ENCODE measurements at places on chromosomes 11 and 22.

DNA sequence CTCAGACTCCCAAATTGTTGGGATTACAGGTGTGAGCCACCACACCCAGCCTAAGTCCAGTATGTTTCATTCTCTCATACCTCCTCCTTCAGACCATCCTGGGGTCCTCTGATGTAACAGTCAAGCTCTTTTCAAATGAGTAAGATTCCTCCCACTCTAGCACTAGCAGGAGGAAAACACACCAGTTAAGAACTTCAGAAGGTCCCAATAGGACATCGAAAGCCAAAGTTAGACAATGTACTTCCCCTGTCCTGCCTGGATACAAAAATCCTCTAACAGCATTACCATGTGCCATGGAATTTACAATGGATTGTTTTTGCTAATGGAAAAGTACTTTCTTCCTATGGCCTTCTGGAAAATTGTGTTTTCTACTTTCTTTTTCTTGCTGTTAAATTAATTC is 67.1 kb downstream of the CCDC34 start:
- H3K27ac ChIP-seq = no peak overlapping the region
- H3K27me3 ChIP-seq = no peaks in the 10 kb centered on the region
- DNase-seq = no peak
- H3K4me1 ChIP-seq = no peaks in the 10 kb centered on the region

DNA sequence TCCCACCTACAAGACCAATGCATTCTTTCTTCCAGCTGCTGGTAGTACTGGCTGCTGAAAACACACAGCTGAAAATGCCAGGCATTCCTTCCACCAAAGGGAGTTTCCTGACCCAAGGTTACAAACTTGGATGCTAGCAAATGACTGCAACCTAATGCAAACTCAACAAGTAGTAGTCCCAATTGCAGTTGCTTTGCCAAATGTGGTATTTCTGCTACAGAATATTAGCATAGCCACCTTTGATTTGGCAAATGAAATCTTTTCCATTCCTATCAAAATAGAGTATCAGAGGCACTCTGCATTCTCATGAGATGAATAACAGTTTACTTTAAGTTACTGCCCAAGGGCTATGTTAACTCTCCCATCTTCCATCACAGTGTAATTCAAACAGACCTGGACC is 172.0 kb upstream of the ARHGAP42 start:
- no peaks in the 10 kb centered on the region for H3K27me3 ChIP-seq
- DNase-seq = peak; percentile 43

DNA sequence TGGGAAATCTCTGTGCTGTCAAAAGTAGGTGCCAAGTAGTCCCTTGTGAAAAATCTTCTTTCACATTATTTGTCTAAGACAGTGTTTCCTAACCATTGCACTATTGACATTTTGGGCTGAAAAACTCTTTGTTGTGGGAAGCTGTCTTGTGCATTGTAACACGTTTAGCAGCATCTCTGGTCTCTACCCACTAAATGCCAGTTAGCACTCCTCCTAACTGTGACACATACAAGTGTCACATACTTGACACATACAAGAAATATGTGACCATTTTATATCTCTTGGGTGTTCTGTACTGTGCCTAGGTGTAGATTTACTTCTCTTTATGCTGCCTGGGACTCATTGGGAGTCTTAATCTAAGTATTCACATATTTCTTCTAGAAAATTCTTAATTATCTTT is 57.8 kb downstream of the NXPE1 start:
- no peak for DNase-seq
- no peaks in the 10 kb centered on the region for H3K27me3 ChIP-seq
- H3K27ac ChIP-seq = no peak overlapping the region
- H3K4me3 ChIP-seq = no peak overlapping the region
- no peaks in the 10 kb centered on the region for H3K4me1 ChIP-seq

- DNase-seq = no peak
- no peak overlapping the region for H3K27ac ChIP-seq
- peak overlapping the region; percentile 81 for H3K4me3 ChIP-seq
- H3K4me1 ChIP-seq = no peaks in the 10 kb centered on the region
- H3K36me3 ChIP-seq = peaks cover 15% of the 10 kb centered on the region
Measured at GRCh38 chr11:66070604-66071380, 720 bp downstream of the PACS1 start.

- H3K4me1 ChIP-seq = no peaks in the 10 kb centered on the region
- H3K4me3 ChIP-seq = peak overlapping the region; percentile 99
- no peaks in the 10 kb centered on the region for H3K27me3 ChIP-seq
- H3K36me3 ChIP-seq = no peaks in the 10 kb centered on the region
- H3K27ac ChIP-seq = no peak overlapping the region
Measured at GRCh38 chr11:1308743-1309497, 512 bp downstream of the TOLLIP start.

DNA sequence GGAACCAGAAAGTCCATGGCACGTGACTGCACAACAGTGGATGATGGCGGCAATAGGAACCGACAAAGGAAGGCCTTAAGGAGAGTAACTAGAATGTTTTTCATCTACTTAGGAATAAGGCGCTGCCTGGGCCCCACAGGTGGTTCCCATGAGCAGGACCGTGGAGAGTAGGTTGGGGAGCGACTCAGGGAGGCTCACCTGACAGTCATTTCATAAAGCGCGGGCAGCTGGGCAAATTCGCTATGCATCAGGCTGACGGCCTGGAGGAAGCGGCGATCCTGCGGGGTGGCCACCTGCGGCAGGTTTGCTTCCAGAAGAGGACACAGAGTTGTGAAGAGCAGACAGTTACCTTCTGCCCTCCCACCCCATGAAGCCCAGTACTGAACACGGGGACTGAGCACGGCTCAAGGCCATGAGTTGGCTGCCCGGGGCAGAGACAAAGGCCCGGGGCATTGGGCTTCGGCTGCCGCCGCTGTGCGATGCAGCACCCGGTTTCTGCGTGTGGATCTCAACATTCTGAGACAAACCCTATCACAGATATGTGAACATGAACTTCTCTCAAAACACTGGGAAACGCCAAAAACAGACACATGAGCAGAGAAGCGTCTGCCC is 25.8 kb downstream of the HPS4 start:
- H3K27ac ChIP-seq = no peak overlapping the region
- H3K27me3 ChIP-seq = no peaks in the 10 kb centered on the region
- no peak for DNase-seq
- no peak overlapping the region for H3K4me3 ChIP-seq
- H3K36me3 ChIP-seq = peaks cover 15% of the 10 kb centered on the region
- H3K4me1 ChIP-seq = no peaks in the 10 kb centered on the region

DNA sequence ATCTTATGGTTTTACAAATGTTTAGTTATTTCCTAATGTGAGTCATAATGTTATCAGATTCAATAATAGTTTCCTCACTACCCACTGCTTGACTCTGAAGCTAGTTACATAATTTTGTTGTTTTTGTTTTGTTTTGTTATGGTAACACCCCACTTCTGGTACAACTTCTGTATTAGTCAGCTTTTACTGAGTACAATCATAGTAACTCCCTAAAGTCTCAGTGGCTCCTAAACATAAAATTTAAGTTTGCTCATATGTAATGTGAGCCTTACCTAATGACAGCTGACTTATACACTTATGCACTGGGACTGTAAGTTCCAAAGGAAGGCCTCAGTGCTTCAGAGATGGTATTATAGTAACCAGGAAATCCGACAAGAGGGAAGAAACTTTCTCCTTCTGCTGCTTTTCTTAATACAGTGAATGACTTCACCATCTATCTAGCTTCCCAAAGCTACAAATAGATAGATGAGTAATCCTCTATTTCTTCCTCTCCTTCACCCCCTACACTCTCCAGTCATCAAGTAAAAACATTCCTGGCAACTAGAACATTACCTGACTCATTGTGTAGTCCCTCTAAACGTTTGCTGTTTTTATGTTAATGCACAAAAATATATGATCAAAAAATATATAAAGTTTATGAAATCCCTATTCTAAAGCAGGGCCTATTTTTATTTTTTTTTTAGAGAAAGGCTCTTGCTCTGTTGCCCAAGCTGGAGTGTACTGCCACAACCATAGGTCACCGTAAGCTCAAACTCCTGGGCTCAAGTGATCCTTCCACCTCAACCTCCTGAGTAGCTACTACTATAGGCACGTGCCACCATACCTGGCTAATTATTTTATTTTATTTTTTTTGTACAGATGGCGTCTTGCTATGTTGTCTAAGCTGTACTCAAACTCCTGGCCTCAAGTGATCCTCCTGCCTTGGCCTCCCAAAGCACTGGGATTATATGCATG is 563.0 kb downstream of the SOX6 start:
- no peak overlapping the region for H3K27ac ChIP-seq
- H3K4me3 ChIP-seq = no peak overlapping the region
- no peak for DNase-seq
- H3K27me3 ChIP-seq = no peaks in the 10 kb centered on the region

DNA sequence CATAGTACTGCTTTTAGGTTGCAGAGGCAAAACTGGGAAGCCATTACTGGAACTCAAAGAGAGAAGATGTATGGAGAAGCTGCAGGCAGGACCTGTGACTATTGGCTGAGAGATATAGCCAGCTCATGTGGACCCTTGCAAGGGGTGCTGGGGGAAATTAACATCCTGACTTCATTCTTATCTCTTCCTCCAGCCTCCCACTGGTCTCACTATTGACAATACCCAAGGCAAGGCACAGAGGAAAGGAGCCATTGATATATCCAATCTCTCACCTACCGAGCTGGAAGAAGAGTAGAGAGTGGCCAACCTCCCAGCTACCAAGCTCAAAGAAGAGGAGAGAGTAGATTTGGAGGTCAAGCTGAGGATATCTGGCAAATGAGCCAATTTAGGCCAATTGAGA is 36.8 kb upstream of the ZBED5 start:
- no peak overlapping the region for H3K4me3 ChIP-seq
- no peak for DNase-seq
- H3K27me3 ChIP-seq = no peaks in the 10 kb centered on the region
- no peak overlapping the region for H3K27ac ChIP-seq

DNA sequence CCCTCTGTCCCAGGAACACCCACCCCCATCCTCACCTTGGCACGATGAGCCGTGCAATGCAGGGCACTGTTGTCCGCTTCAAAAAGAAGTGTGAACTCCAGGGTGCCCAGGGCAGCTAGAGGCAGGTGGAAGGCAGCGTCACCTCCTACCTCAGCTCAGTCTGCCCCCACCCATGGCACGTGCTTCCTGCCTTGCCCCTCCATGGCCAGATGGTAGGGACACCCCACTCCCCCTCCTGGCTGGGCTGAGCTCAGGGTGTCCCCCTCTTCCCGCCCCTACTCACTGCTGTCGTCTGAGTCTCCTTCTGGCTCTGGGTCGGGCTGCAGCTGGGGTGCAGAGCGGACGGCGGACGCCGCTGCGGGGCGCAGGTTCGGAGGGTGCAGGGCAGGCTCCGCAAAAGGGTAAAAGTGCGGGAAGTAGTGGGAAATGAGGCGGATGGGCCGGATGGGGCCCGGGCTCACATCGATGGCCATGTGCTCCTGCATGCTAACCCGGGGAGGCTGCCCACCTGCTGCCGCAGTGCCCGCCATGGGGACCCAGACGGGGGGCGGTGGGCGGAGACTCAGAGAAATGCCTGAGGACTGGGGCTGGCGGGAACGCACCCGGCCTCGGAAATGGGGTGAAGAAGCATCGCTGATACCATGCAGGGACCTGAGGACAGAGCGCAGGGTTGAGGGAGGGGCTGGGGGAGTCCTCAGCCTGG is 9.1 kb downstream of the NDUFV1 start:
- H3K4me3 ChIP-seq = no peak overlapping the region
- no peak overlapping the region for H3K27ac ChIP-seq
- no peaks in the 10 kb centered on the region for H3K27me3 ChIP-seq
- DNase-seq = no peak
- peaks cover 15% of the 10 kb centered on the region for H3K4me1 ChIP-seq

DNA sequence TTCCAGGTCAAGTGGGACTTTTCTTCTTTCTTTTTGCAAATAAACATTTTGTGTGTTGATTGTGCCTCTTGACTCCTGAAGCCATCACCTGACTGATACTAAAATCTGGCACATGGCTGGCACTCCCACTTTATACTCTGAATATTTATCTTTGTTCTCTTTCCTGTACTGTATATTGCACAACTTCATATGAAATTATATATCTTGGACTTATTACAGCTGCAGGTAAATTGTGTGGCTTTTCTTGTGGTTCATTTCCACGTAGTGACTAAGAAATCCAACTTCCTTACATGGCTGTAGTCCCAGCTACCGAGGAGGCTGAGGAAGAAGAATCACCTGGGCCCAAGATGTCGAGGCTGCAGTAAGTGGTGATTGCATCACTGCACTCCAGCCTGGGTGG is 23.7 kb upstream of the OR5B12 start:
- H3K4me3 ChIP-seq = no peak overlapping the region
- DNase-seq = no peak
- H3K36me3 ChIP-seq = no peaks in the 10 kb centered on the region
- H3K27me3 ChIP-seq = no peaks in the 10 kb centered on the region

- H3K27ac ChIP-seq = no peak overlapping the region
- no peaks in the 10 kb centered on the region for H3K27me3 ChIP-seq
- no peak for DNase-seq
Measured at GRCh38 chr22:49881856-49882255, 28.2 kb downstream of the ZBED4 start.

DNA sequence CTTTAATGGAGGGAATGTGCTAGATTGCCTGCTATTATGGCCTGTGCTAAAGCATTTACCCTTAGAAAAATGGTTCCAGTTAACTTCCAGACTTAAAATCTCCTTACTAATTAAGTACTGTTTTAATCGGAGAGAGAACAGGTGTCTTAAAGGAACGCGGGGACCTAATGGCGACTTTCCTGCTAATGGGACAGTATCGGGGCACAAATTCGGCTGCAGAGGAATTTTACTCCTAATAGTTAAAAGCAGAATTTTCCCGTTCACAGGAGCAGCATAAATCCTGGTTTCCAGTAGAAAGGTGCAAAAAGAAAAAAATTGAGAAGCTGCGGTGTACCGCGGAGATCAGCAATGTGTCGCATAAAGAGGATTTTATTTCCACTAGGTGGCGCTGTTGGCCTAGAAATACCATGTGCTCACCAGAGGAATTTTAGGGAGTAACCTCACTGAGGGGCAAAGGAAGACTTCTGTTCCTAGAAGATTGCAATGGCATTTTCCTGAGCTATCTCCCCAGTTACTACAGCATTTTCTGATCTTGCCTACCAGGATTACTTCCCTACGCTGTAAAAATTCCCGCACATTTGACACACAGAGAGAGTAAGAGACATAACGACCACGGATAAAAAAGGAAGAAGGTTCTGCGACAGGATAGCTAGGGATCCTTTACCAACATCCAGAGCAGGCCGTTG is 44.5 kb downstream of the ZNF280B start:
- no peak overlapping the region for H3K27ac ChIP-seq
- no peaks in the 10 kb centered on the region for H3K4me1 ChIP-seq

- no peak for DNase-seq
- no peaks in the 10 kb centered on the region for H3K27me3 ChIP-seq
- no peak overlapping the region for H3K4me3 ChIP-seq
- no peak overlapping the region for H3K27ac ChIP-seq
- H3K36me3 ChIP-seq = no peaks in the 10 kb centered on the region
Measured at GRCh38 chr11:35005141-35005780, 88.8 kb downstream of the PDHX start.

- H3K27ac ChIP-seq = no peak overlapping the region
- no peaks in the 10 kb centered on the region for H3K36me3 ChIP-seq
- no peaks in the 10 kb centered on the region for H3K27me3 ChIP-seq
- H3K4me1 ChIP-seq = no peaks in the 10 kb centered on the region
Measured at GRCh38 chr11:121412711-121413415, 39.3 kb upstream of the SORL1 start.

- no peaks in the 10 kb centered on the region for H3K4me1 ChIP-seq
- no peak overlapping the region for H3K27ac ChIP-seq
- no peaks in the 10 kb centered on the region for H3K36me3 ChIP-seq
- H3K4me3 ChIP-seq = no peak overlapping the region
Measured at GRCh38 chr22:50027639-50028537, 15.3 kb upstream of the IL17REL start.
